Peyer's patch (tissue), 4 donors: ENCODE measurements at places on chromosomes 2 and 18. TPM values are rescaled to one million over a fixed set of nuclear protein-coding genes. Genes with fewer than 3 reads are reported as not detected.

GRCh38 chr2:99140056-99140859, 1.2 kb upstream of the C2orf15 start:
- DNase-seq, result no peak
- no peaks in the 10 kb centered on the region for H3K36me3 ChIP-seq
- no peaks in the 10 kb centered on the region for H3K27me3 ChIP-seq
- H3K27ac ChIP-seq, result peak overlapping the region; percentile 89

DNA sequence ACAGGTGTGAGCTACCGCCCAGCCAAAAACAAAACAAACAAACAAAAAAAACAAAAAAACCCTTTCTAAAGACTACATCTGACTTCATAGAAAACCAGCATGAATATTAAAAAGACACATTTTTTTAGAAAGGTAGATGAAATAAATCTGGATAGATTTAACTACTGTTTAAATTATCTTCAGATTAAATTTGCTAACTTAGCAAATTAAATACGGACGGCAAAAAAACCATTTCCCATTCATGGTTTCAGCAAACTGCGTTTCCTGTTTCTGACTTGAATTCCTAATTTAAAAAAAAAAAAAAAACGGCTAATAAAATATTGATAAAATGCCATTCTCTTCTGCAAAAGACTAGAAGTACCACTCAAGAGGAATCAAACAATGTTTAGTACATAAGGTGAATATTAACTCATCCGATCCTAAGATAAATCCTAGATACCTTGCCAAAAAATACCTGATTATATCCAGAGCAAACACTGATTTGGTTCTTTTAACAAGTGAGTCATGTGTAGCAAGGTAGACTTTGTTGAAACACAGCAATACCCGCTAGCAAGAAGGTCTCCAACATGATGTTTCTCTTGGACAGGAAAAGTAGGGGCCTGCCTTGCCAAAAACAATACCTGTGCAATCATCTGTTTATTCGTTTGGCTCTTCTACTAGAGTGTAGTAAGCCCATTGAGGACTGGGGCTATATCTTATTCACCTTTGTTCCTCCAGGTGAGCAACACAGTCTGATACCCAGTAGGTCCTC, 96.2 kb downstream of the BARD1 start:
- no peak for DNase-seq
- H3K4me1 ChIP-seq, result no peaks in the 10 kb centered on the region
- H3K4me3 ChIP-seq, result no peak overlapping the region
- H3K36me3 ChIP-seq, result no peaks in the 10 kb centered on the region

DNA sequence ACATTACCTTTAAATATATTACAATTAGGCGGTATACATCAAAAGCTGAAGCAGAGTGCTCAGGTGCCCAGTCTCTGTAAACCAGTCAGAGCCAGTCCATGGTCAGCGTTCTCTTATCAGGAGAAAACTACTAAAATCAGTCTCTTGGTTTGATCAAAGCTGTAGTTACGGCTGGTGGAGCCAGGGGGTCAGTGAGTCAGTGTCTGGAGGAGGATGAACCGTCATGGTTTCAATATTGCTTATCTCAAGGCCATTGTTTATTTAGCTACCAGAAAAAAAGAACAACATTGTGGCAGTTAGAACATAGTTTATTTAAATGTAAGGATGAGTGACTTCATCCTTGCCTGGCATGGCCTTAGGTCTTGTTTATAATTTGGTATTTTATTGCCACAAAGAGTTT, 71.3 kb upstream of the NYAP2 start:
- no peak overlapping the region for H3K27ac ChIP-seq
- DNase-seq, result no peak
- no peaks in the 10 kb centered on the region for H3K4me1 ChIP-seq
- H3K36me3 ChIP-seq, result no peaks in the 10 kb centered on the region
- no peaks in the 10 kb centered on the region for H3K27me3 ChIP-seq
- H3K4me3 ChIP-seq, result no peak overlapping the region

DNA sequence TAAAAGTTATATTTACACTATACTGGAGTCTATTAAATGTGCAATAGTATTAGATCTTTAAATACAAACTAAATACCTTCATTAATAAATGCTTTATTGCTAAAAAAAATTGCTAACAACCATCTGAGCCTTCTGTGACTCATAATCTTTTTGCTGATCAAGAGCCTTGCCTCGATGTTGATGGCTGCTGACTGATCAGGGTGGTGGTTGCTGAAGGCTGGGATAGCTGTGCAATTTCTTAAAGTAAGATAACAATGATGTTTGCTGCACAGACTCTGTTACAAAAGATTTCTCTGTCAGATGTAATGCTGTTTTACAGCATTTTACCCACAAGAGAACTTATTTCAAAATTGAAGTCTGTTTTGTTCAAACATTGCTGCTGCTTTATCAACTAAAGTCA, 421.4 kb upstream of the CYRIA start:
- H3K27ac ChIP-seq, result no peak overlapping the region
- H3K4me1 ChIP-seq, result no peaks in the 10 kb centered on the region
- no peak overlapping the region for H3K4me3 ChIP-seq
- DNase-seq, result no peak
- no peaks in the 10 kb centered on the region for H3K36me3 ChIP-seq
- H3K27me3 ChIP-seq, result no peaks in the 10 kb centered on the region

DNA sequence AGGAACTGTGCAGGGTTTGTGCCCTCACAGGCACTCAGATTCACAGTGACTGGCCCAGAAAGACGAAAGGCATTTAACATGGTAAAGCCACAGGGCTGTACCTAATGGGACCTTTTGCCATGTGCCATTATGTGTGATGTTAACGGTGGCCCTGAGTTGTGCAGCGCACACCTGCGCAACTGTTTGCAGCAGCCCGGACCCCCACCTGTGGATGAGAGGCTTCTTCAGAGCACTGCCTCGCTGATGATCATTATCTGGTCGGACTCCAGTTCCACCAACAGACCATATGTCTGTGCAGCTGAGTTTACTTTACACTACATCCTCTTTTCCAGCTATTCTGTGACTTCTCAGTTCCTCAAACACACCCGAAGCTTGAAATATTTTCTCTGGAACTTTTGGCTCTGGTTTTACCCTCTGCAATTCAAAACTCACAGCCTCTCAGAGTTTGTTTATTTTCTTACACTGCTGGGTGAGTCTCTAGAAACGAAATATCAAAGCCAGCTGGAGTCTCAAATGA, 35.6 kb upstream of the UBE2F start:
- peak overlapping the region; percentile 42 for H3K27ac ChIP-seq
- no peaks in the 10 kb centered on the region for H3K36me3 ChIP-seq
- no peak for DNase-seq
- H3K4me1 ChIP-seq, result no peaks in the 10 kb centered on the region
- H3K27me3 ChIP-seq, result no peaks in the 10 kb centered on the region

DNA sequence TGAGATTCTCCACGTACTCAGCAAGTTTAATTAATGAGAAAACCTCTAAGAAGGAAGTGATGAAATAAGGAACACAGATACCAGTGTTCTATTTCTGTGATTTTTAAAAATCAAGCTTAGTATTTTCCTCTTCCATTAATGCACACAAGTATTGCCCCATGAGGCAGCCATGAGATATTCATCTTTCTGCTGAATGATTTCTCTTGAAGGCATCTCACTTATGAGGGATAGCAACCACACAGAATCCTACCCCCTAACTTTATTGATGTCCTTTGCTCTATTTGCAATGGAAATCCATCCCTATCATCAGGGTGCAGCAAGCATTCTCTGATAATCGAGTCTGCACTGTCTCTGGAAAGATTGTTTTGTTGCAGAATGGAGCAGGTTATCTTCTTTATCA, 244.1 kb upstream of the NRP2 start:
- H3K4me1 ChIP-seq, result no peaks in the 10 kb centered on the region
- H3K27ac ChIP-seq, result no peak overlapping the region
- peaks cover 4% of the 10 kb centered on the region for H3K36me3 ChIP-seq
- H3K27me3 ChIP-seq, result no peaks in the 10 kb centered on the region

DNA sequence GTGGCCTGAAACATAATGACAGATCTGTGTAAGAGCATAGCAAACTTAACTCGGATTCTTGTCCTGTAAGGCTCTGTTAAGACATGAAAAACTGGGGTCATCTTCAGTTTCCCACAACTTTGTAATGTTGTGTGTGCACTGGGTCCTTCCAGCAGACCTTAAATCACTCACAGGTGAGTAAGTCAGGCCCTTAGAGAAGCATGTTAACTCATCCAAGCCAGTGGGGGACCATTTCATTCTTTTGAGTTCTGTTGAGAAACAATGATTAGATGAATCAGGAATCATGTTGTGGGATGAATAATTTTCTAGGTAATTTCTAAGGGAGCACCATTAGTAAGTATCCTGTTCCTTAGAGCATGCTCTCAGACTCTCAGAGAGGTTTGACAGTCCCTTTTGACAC, 167.1 kb downstream of the ESCO1 start:
- no peaks in the 10 kb centered on the region for H3K36me3 ChIP-seq
- H3K4me3 ChIP-seq, result no peak overlapping the region
- H3K27me3 ChIP-seq, result no peaks in the 10 kb centered on the region
- no peak overlapping the region for H3K27ac ChIP-seq
- H3K4me1 ChIP-seq, result no peaks in the 10 kb centered on the region

GRCh38 chr18:42183746-42184145, 228.7 kb downstream of the PIK3C3 start:
- H3K4me3 ChIP-seq, result no peak overlapping the region
- no peak for DNase-seq
- no peaks in the 10 kb centered on the region for H3K4me1 ChIP-seq
- no peak overlapping the region for H3K27ac ChIP-seq

DNA sequence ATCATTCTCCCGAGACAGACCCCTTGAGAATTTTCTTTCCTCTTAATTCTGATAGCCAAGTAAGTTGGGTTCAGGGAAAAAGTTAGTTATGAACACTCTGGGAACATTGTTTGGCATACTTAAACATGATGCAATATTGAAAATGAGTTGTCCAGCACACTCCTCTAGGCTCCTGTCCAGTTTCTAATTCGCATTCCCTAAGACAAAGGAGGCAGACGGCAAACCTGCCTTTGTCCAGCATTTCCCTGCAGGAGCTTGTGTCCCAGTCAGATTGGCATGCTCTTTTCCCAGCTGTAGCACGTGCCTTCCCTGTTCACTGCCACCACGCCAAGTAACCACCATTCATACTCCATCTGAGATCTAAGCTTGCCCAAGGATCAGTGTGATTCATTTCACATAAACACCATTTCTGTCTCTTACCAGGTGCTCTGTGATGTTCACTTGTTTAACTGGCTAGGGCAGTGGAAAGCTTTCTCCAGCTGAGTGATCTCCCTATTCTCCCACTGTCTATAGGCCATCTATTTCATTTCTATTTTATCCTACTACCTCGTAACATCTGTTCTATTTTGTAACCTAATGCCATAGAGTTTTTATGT, 150.0 kb upstream of the EPB41L3 start:
- DNase-seq, result no peak
- H3K27ac ChIP-seq, result no peak overlapping the region
- H3K27me3 ChIP-seq, result no peaks in the 10 kb centered on the region
- no peaks in the 10 kb centered on the region for H3K36me3 ChIP-seq

GRCh38 chr2:120520929-120521912, 175.3 kb downstream of the INHBB start:
- H3K27ac ChIP-seq, result no peak overlapping the region
- H3K36me3 ChIP-seq, result no peaks in the 10 kb centered on the region
- no peak overlapping the region for H3K4me3 ChIP-seq
- peak; percentile 59 for DNase-seq
- no peaks in the 10 kb centered on the region for H3K4me1 ChIP-seq

DNA sequence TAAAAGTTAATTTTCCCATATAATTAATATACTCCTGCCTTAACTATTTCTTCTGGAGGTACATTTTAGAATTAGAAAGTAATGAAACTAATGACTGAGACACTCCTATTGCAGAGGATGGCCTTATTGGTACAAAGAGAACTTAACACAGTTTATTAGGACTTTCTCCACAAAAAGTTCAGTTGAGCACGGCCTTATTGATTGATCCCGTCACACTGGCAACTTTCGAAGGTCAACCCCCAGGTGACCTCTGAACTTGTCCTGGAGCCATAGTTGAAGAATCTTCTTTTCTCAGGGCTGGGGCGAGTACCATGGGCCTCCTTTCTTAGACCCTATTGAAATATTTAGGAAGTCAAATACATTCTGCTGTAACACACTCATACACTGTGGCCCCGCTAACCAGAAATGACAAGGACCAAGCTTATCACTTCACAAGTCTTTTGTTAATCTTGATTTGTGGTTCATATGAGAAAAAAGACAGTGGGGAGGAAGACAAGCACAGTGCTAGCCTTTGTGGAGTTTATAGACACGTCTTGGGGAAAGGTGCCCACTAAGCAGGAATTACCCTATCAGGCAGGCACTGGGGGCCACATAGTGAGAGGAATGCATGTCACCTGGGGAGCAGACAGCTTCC, 11.2 kb downstream of the SPP2 start:
- no peaks in the 10 kb centered on the region for H3K36me3 ChIP-seq
- H3K4me3 ChIP-seq, result no peak overlapping the region
- no peaks in the 10 kb centered on the region for H3K4me1 ChIP-seq
- H3K27me3 ChIP-seq, result no peaks in the 10 kb centered on the region
- no peak overlapping the region for H3K27ac ChIP-seq

DNA sequence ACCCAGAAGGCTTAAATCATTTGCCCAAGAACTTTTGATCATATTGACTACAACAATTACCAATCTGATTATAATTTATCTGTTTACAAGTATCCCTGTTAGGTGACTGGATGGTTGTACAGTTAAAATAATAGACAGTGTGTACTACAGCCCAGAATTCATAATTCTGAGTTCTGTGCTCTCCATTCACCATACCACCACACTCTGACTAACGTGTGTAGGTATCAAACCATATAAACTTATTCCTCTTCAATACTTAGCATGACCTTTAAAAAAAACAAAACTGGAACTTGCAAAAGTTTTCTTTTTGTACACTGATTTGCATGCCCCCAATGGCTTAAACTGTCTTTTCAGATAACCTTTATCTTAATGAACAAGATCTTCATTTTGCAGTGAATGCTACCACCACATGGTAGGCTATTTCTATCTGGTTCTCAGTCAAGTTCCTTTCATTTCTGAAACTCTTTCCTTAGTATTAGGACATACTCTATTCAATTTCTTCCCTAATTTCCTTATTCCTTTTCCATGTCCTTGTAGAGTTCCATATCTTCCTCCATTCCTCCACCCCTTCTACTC, 50.9 kb downstream of the SOS1 start:
- no peak overlapping the region for H3K4me3 ChIP-seq
- no peak overlapping the region for H3K27ac ChIP-seq
- no peaks in the 10 kb centered on the region for H3K27me3 ChIP-seq
- H3K4me1 ChIP-seq, result no peaks in the 10 kb centered on the region
- H3K36me3 ChIP-seq, result peaks cover 3% of the 10 kb centered on the region

DNA sequence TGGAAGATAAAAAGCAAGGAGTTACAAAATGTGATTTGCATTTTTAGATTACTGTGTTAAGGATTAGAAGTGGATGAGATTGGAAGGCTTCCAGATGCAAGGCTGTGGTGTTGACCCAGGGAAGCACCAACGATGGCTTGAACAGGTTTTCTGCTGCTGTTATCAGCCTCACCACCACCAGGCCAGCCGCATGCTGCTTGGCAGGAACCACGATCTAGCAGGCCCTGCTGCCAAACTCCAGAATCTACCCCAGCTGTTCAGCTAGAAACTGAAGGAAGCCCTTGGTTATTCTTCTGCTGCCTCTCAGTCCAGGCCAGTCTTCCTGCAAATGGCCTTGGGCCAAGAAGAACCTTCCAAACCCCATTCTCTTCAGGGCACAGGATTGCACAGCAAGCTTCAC, 133.9 kb downstream of the MTCL1 start:
- no peaks in the 10 kb centered on the region for H3K27me3 ChIP-seq
- no peaks in the 10 kb centered on the region for H3K36me3 ChIP-seq
- no peak overlapping the region for H3K27ac ChIP-seq
- H3K4me1 ChIP-seq, result no peaks in the 10 kb centered on the region
- no peak for DNase-seq

SERPINB2 gene
- not detected for total RNA-seq

SMCHD1 gene
- 204 TPM for total RNA-seq

CYP26B1 gene
- total RNA-seq, result 6.4 TPM

GPR35 gene
- 266 TPM for total RNA-seq

RUFY4 gene
- not detected for total RNA-seq

HOXD13 gene
- total RNA-seq, result not detected

DCDC2C gene
- not detected for total RNA-seq

LOXHD1 gene
- 0.19 TPM for total RNA-seq

RRM2 gene
- 139 TPM for total RNA-seq

SLC23A3 gene
- 5.0 TPM for total RNA-seq

CD226 gene
- 0.66 TPM for total RNA-seq
